NCI-H2227 treated with DMSO at 0.1 percent for 48 hours (cell line): ENCODE measurements at places on chromosomes 16 and 17.

- no peak for DNase-seq
These were observed 7.9 kb downstream of the HERPUD1 start for GRCh38 chr16:56939801-56940200.

DNA sequence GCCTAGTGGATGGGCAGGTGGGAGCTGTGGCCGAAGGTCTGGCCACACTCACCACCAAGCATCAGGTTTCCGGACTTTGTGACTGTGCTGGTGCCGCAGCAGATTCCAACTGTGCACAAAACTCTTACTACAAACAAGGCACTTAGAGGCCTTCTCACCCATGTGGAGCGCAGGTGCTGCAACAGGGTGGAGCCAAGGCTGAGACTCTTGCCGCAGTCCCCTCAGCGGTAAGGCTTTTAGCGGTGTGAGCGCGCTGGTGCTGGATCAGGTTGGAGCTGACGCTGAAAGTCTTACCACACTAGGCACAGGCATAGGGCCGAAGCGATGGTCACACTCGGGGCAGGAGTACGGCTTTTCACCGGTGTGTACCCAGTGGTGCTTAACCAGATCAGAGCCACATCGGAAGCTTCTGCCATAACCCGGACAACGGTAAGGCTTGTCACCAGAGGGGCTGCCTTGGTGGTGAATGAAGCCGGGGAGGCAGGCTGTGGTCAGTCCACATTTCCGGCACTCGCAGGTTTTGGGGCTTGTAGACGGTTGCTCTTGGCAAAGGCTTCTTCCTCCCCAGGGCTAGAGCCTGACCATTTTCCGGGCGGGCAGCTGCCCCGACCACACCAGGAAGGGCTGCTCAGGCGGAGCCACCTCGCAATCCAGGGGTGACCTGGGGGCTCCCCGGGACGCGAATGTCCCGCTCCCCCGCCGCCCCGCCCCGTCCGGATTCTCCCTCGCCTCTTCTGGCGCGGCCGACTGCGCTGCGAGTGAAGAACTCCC lies 1.0 kb upstream of the ARMC5 start:
- DNase-seq = peak; percentile 30

- no peak for DNase-seq
These were observed 61.7 kb upstream of the XYLT1 start for GRCh38 chr16:17532338-17532995.

DNA sequence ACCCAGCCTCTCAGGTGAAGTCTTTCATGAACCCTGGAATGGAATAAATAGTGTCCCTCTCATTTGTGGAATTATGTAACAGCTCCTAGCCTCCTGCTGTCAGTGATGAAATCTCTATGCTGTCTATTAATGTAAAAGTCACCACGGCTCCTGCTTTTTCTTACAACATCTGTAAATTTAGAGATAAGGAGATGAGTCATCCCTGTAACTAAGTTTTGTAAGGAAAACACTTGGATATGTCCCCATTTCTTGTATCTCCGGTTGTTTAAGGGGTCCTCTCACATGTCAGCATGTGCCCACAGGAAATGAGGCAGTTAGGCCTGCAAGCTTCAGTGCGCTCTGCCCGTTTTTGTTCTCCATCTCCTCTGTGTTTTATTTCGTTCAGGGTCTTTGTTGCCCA lies 2.8 kb upstream of the NAT9 start:
- DNase-seq = no peak

- DNase-seq = no peak
These were observed 840 bp upstream of the CDH5 start for GRCh38 chr16:66365651-66366050.

DNA sequence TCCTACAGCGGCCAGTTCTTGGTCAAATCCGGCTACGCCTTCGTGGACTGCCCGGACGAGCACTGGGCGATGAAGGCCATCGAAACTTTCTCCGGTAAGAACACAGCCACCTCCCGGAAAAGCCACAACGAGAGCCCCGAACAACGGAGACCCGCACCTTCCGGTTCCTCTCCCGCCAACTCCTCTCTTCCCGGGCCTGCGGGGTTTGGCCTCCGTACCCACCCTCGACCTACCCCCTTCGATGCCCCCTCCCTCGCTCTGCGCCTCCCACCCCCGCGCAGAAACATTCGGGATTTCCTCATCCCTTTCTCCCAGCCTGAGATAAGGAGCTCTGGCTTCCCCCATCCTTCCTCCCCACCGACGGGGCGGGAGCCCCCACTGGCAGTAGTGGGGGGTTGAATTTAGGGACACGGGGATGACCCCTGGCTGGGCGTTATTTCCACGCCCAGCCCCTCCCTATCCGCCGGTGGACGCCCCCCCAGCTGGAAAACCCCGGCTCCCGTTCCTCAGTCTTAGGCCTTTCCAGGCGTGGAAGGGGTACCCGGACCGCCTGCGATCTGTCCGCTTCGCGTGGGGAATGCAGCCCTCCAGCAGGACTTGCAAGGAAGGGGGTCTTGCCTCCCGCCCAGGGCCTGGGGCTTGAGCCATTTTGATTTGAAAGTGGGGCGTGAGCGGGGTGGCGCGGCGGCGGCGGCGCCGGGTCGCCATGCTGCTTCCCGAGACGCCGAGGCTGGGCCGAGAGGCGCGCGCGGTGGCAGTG lies 822 bp downstream of the IGF2BP1 start:
- no peak for DNase-seq

GRCh38 chr17:49775546-49776260 lies 11.8 kb upstream of the FAM117A start:
- no peak for DNase-seq

- no peak for DNase-seq
These were observed 4.2 kb downstream of the KRT24 start for GRCh38 chr17:40699371-40699770.

GRCh38 chr17:28861393-28862203 lies 6.8 kb downstream of the ERAL1 start:
- DNase-seq = no peak

DNA sequence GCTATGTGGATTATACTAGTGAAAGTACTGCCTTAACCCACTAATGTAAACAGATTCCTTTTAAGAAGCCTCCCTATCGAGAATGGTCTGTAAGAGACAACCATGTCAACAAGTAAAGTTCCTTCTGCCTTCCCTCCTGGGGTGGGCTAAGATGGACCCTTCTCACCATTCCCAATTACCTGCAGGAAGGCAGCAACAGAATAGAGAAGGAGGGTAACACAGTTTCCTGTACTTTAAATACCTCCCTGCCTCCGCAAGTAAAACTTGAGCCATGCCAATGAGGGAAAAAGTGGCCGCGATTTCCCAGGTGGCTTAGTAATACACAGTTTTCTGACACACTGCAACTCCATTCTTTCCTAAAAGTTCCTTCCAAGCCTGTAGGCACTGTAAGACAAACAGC lies 45.2 kb downstream of the TOX3 start:
- DNase-seq = no peak

DNA sequence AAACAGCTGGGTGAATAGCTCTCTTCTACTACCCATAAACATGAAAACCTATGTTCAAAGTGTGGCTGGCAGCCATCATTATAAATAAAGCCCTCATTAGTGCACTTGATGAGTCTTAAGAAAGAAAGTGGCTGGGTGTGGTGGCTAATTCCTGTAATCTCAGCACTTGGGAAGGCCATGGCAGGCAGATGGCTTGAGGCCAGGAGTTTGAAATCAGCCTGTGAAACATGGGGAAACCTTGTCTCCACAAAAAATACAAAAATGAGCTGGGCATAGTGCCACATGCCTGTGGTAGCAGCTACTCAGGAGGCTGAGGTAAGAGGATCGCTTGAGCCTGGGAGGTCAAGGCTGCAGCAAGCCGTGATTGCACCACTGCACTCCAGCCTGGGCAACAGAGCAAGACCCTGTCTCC lies 28.3 kb upstream of the APPBP2 start:
- no peak for DNase-seq

- no peak for DNase-seq
These were observed 14.7 kb downstream of the PMM2 start for GRCh38 chr16:8812162-8812843.

DNA sequence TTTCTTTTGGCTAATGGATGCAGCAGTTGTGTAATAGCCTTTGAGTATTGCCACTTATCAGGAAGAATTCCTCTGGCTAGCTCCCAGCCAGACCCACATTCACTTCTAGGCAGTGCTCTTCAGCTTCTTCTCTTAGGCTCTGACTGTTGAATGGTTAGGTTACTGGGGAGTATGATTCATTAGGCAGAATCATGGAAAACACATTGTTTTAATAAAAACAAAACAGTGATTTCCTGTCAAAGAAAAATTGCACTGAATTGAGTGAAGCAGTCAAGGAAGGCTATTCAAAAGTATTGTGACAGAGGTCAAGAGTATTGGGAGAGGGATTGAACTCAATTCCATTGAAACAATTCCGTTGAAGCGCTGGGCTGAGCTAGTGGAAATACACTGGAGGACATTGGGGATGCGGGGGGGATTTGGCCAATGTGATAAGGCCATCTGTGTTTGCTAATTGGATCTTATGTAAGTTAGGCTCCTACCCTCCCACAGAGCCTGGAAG lies 68.0 kb downstream of the CNTNAP4 start:
- DNase-seq = no peak

DNA sequence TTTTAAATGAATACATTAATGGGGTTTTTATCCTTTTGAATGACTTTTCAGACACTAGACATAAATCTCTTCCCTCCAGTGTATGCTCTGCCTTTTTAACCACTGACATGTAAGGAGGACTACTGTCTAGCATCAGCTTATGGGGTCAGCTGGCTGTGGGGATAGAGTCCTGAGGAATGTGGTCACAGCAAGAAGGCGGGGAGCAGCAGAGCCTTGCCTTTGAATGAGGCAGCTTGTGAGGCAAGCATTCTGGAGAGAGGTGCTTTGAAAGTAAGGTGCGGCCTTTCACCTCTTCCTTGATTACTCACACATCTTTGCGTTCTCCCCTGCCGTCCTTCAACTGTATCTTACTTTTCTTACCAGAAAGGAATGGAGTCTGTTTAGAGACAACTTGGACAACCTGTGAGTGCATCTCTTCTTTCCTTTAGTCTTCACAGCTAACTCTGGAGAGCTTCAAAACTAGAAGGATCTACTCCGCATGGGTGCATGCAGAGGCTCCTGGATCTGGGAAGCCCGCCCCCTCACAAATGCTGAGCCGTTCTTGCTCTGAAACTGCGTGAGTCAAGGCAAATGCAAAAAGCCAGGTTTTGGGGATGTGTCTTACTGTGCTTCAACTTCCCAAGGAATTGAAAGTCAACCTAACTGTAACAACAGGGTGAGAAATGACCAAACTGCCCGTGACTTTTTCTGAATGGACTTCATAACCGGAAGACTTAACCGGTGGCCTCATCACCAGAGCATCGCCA lies 49.9 kb downstream of the ADCY7 start:
- DNase-seq = no peak
